ENCODE measurements at places on chromosomes 7 and 10.

- no peak for DNase-seq
Measured at GRCh38 chr7:99121496-99122021, 22.3 kb downstream of the SMURF1 start.

- DNase-seq, result no peak
Measured at GRCh38 chr10:69091143-69091651, 3.3 kb downstream of the SRGN start.

DNA sequence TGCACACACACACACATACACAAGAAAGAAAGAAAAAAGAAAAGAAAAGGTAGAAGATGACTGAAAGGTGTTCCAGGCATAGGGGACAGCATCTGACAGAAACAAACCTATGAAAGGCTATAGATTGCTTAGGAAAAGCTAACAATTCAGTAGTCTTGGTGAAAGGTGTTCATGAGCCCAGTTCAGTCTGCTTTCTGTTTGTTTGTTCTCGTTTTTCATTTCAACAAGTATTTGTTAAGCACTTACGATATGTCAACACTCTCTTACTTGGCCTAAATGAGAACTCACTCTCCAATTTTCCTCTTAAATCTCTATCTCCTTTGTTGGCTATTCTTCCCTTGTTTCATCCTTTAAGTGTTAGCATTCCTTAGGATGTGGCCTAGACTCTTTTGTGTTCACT, 133.2 kb downstream of the GRM8 start:
- no peak for DNase-seq

GRCh38 chr10:129056734-129057689, 410.0 kb upstream of the MGMT start:
- no peak for DNase-seq

- DNase-seq, result no peak
Measured at GRCh38 chr7:149859876-149860275, 13.9 kb upstream of the ATP6V0E2 start.

DNA sequence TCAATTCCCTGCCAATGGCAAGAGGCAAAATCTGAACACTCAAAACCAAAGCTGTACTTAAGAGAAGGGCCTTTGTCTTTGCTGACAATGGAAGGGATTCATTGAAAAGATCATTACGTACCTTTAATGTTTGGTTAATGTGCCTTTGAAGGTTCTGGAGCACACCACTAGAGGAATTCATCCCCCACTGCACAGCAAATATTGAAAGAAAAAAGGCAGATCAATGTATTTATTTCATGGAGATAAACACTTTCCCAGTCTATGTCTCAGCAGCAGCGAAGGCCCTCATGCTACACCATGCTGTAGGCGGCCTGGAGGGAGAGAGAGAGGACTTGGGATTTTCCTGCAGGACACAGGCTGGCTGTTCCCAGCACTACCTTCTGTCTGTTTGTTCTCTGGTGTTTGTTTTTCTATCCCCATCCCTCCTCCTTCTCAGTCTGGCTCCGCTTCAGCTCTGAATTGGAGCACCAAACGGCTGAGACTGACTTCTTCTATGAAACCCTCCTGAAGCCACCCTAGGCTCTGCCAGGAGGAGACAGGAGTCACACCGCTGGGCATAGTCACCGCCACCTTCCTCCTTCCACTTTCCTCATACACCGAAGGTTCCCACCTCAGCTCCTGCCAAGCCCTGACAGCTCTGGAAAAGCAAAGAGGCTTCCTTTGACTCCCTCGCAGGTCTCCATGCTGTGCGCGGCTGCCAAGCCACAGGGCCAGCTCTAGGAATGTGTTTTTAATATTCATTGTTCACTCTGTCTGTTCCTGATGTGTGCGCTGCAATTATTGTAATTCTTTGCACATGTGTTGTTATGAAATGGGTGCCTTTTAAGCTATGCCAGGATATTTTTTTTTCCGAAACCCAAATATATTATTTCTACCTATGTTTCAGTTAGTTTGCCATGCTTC, 301.5 kb downstream of the FZD1 start:
- DNase-seq, result no peak

- no peak for DNase-seq
Measured at GRCh38 chr10:69712342-69712741, 82.3 kb downstream of the FAM241B start.

DNA sequence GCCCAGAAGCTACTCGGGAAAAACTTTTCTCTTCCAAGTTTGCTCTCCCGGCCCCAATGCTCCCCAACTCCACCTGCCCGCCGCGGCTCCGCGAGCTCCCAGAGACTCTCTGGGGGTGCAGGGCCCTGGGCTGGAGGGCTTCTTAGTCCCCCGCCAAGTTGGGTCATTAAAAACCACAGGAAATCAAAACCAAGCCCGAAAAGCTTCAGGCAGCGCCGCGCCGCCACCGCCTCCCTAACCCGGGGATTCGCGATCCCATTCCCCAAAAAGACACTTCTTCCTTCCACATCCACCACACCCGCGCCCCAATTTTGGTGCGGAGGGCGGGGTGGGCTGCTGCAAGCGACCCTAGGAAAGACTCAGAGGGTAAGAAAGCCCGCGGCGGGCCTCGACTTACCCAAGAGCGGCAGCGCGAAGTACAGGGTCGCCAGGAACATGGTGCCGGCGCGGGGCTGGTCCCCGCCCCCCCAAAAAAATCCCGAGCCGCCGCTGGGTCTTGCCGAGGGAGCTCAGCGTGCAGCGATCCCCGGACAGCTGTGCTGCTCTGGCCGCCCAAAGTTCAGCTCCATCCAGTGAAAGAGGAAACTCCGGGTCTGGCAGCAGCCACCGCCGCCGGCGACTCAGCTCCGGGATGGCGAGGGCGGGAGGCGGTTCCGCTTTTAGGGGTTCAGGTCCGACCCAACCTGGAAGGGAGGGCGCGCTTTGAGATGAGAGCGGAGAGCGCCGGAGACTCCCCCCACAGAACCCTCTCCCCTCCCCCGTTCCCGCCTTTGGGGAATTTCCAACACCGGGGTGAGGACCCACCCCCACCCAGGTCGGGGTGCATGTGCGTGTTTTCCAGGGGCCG, 1.2 kb downstream of the GFRA1 start:
- DNase-seq, result peak; percentile 28

- DNase-seq, result no peak
Measured at GRCh38 chr7:38300175-38300574, 26.7 kb upstream of the TARP start.

GRCh38 chr7:69749372-69749979, 151.2 kb downstream of the AUTS2 start:
- DNase-seq, result no peak

- no peak for DNase-seq
Measured at GRCh38 chr7:136325027-136325426, 347.9 kb upstream of the MTPN start.

DNA sequence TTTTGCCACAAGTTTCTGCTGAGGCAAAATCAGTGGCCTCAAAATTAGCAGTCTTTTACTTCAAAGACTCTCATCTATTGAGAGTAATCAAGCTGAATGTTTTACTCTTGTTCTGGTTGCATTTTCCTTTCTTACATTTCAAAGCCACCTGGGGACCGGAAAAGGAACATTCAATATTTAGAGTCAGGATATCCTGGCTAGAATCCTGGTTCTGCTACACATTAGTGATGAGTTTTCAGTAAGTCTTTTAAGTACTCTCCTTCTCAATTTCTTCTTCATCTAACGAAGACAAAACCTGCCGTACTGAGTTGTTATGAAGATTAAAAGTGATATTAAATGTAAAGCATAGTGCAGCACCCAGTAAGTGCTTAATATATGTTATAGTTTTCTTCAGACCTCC, 52.5 kb downstream of the LAMB4 start:
- no peak for DNase-seq

DNA sequence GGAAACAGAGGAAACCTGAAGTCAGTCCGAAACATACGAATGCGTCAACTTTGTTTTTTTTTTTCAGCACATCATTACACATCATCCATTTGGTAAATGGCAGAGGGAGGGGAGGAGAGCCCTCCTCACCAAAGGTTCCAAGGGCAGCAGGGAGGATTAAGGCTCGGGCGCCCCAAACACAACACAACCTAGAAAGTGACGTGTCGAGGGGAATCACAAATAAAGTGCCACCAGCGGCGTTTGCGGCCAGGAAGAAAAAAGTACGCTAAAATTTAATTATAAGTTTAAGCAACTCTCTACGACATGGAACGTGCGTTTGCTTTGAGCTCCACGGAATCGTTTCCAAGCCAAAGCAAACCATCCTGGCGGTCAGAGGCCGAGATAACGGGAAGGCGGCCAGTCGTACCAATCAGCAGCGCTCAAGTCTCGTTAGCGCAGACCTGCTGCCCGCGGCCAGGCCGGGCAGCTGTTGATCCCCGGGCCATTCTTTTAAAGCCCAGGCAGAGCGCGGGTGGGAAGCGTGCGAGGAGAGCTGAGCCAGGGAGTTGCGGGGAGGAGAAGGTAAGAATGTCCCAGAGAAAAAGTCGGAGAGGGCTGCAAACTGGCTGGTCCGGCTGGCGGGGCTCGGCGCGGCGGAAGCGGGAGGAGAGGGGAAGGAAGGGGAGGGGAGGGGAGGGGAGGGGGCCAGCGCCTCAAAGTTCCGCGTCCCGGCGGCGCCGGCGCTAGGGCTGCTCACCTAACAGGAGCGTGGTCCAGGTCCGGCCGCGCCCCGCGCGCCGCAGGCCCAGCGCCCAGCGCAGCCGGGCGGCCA, 719 bp downstream of the DPY19L1 start:
- DNase-seq, result peak; percentile 55

DNA sequence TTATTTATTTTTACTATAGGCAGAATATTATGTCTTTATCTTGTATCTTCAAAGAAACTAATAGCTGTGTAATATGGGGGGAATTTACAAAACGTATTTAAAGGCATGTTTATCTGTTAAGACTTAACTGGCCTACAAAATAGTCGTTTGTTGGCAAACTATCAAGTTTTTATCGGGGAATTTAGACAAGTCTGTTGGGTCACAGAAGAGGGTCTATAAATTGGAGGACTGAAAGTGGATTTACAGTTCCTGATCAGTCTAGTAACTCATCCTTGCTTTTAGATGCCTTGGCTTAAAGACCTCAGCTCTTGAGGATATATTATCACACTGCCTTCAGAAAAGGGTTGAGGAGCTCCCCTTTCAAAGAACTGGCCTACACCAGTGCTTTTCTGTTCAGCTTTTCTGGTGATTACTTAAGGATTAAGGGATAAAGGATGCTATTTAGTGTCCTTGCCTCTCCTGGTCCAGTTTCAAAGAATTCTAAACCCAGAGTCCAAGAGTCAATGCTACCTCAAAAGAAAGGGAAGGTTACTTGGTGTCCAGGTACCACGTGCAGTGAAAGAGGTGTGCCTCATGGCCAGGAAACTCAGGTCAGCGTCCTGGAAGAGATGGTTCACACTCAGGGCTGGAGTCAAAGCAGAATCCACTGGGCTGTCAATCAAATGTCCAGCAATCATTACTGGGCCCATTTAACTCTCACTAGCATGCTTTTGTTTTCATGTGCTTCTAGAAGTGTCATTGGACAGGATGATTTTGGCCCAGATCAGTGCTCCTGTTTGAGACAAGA, 42.9 kb upstream of the ABI1 start:
- DNase-seq, result no peak

GRCh38 chr7:78326876-78327275, 528.3 kb downstream of the PHTF2 start:
- DNase-seq, result no peak

DNA sequence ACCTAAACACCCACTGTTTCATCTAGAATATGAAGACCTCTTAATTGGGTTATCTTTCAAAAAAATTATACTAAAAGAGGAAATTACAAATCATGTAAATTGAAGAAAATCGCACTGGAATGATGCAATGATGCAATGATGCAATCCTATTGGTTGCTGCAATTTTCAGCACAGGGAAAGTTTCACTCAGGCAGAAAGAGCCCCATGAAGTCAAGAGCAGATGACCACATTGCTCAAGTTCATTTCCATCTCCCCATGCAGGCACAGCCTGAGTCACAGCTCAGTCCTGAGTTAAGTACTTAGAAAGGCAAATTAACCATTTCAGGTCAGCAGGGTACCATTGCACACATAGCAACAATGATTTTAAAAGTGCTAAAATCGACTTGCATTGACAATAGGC, 180.3 kb upstream of the MYO3A start:
- DNase-seq, result no peak

- peak; percentile 54 for DNase-seq
Measured at GRCh38 chr10:122013311-122013780, 24.4 kb downstream of the TACC2 start.

DNA sequence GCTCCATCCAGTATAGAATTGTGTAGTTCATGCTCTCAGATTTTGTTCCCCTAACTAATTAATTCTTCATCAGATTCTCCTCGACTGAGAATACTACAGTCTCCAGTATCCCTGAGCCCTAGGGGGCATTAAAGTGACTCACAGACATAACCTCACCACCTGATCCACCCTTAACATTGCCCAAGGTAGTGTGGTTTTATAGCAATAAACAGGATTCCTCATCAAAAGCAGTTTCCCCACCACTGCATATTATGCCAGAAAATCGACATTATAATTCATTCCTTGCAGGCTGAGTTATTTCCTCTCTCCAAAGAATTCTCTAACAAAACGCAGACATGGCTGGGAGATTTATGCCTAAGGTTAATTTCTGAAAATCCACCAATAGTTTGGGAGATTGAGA, 1402.5 kb upstream of the CELF2 start:
- DNase-seq, result no peak

DNA sequence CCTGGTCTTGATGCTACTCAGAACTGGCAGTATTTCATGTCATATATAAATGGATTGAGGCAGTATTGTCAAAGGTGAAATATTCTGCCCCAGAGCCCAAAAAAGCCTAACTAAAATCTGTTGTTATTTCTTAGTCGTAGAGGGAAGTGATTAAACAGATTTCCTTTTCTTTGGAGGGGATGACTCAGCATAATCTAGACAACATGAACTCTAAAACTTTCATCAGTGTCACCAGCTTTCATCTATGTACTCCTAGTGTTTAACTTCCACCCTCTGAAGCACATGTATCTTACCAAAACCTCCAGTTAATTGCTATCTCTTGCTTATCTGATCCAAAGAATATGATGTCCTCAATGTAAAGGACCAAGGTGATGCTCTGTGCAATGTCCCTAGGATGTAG, 97.1 kb upstream of the ARID5B start:
- no peak for DNase-seq

DNA sequence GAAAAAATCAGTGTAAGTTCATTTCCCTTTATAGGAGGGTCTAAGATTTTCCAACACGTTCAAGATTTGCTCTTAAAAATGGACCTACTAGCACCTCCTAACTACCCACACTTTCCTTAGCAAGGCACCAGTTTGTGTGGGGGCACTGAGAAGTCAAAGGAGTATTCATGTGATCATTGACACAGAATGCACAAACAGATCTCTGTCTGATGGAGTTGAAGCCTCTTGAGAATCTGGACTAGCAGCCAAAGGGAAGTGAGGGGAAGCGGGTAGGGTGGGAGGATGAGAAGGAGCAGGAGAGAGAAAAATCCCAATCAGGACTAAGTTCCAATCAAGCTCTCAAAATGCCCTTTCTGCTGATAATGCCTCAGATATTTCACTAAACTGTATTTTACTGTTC, 4.1 kb downstream of the MMS19 start:
- DNase-seq, result no peak

GRCh38 chr10:78426181-78426580, 392.5 kb downstream of the RPS24 start:
- no peak for DNase-seq
